ENCODE measurements at places on chromosomes 1 and 21.

DNA sequence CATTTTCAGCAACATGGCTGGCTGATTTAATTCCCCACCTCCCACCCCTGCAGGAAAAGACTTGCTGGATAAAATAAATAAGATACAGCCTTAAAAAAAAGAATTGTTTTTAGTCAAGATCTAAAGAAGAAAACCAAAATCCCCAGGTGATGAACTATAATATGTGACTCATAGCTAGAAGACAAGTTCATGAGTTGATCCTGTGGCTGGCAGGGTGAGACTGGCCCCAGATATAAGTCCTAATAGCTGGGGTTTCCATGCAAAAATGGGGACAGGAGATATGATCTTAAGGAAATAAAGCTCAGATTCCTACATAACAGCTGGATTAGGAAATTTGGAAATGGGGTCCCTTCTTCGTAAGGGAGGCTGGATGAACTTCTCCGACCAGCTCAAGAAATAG lies 21.9 kb upstream of the RGSL1 start:
- ATAC-seq, result no peak

DNA sequence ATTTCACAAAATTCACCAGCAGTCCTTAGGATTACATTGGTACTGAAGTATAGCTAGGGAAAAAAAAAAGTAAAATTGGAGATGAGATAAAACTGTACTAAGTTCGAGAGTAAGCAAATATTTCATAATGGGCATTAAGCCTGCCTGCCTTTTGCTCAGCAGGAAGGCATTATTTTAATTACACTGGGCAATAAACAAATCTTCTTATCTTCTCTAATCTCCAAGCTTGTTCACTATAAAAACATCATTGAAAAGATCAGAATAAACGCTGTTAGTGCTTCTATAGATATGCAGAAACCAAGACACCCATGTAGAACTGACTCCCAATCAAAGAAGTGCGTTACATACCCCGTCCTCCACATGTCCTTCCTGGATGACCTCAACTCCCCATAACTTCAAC lies 174.2 kb upstream of the CHODL start:
- no peak for ATAC-seq

DNA sequence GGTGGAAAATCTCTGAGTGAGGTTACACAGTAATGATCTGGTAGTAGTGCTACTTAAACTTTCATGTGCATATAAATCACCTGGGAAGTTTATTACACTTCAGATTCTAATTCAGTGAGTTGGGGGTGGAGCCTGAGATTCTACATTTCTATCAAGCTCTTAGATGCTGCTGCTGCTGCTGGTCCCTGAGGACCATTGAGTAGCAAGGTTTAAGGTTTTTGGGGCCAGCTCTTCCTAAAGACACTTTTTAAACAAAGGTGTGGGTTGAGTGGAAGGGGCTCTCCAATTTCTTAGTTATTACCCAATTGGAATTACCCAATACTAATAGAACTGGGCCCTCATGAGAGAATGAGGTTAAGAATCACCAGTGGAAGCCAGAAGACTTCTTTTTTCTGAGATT lies 29.5 kb downstream of the KCNA3 start:
- no peak for ATAC-seq

DNA sequence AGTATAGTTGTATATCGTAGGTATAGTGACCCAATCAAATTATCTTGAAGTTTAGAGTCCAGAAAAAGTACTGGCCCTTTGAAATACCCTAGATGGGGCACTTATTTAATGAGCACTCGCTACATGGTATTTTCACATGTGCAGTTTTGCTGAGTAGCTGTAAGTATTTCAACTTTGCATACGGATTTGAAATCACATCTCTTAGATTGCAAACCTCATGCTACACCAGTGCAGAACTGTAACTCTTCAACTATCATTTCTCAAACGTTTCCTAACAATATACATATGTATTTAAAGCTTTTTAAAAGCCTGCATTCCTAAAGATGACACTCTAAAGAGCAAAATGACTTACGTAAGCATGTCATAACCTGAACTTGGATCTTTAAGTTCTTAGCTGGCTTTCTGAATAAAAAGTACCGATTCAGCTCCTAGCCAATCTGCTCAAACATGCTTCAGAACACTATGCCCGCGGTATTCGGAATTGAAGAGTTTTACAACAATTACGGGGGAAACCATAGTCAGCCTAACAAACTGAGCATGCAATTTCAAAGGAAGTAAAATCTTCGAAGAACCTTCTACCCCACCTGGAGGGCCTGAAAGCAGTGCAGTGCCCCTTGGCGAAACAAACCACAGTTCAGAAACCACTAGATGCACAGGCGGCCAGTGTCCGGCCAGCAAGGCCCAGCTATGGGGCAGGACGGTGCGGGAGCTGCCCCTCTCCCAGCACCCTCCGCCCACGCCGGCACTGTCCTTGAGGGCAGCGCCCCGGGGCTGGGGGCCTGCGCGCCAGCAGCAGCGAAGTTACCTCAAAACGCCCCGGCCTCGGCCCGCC lies 863 bp downstream of the FH start:
- no peak for ATAC-seq

GRCh38 chr1:66777831-66778230 lies 23.2 kb downstream of the INSL5 start:
- ATAC-seq, result no peak

- no peak for ATAC-seq
These were observed 4.2 kb downstream of the CD48 start for GRCh38 chr1:160707236-160708064.

GRCh38 chr1:65056234-65056633 lies 89.9 kb upstream of the JAK1 start:
- no peak for ATAC-seq

- no peak for ATAC-seq
These were observed 72.8 kb downstream of the PTPRU start for GRCh38 chr1:29309075-29309474.

DNA sequence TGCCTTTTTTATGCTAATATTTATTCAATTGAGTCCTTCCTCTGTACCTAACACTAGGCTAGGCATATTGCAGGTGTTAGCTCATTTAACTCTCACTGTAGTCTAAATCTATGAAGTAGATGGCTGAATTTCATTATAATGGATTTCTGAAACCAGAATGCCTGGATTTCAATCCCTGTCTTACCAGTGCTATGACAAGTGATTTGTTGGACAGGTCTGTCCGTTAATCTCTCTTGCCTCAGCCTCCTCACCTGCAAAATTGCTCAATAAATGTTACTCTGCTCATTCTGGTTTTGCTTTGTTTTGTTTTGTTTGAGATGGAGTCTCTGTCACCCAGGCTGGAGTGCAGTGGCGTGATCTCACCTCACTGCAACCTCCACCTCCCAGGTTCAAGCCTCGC lies 146.1 kb upstream of the ADGRL2 start:
- ATAC-seq, result no peak

DNA sequence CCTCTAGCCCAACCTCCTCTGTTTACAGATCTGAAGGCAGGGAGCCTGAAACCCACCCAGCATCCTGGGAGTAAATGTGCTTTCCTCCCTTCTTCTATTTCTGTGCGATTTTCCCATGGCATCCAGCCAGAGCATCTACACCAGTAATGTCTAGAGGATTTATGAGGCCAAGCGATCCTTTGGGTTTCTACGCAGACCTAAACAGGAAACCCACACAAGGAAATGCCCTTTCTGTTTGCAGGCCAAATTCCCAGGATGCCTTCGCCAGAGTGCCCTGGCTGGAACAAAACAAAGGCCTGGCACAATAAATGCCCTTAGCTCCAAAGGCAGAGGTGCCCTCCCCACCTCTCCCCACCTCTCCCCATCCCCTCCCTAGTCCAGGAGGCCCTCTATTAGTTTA lies 110.5 kb upstream of the CDC42BPA start:
- no peak for ATAC-seq

GRCh38 chr1:11550664-11551283 lies 71.8 kb downstream of the DISP3 start:
- ATAC-seq, result no peak

- no peak for ATAC-seq
These were observed 50.5 kb upstream of the EPS8L3 start for GRCh38 chr1:109814223-109814622.

- no peak for ATAC-seq
These were observed 115.8 kb upstream of the ZRANB2 start for GRCh38 chr1:71196685-71197084.

DNA sequence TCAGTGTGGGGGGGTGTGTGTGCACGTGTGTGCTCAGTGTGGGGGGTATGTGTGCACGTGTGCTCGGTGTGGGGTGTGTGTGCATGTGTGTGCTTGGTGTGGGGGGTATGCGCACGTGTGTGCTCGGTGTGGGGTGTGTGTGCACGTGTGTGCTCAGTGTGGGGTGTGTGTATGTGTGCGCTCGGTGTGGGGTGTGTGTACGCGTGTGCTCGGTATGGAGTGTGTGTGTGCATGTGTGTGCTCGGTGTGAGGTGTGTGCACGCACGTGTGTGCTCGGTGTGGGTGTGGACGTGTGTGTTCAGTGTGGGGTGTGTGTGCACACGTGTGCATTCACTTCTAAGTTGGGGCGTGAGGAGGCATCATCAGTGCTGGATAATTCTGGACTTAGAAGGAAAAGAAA lies 77.9 kb downstream of the PRDM16 start:
- ATAC-seq, result no peak

GRCh38 chr1:51255331-51255730 lies 19.3 kb downstream of the RNF11 start:
- no peak for ATAC-seq

GRCh38 chr21:45306832-45307571 lies 19.3 kb upstream of the POFUT2 start:
- no peak for ATAC-seq

DNA sequence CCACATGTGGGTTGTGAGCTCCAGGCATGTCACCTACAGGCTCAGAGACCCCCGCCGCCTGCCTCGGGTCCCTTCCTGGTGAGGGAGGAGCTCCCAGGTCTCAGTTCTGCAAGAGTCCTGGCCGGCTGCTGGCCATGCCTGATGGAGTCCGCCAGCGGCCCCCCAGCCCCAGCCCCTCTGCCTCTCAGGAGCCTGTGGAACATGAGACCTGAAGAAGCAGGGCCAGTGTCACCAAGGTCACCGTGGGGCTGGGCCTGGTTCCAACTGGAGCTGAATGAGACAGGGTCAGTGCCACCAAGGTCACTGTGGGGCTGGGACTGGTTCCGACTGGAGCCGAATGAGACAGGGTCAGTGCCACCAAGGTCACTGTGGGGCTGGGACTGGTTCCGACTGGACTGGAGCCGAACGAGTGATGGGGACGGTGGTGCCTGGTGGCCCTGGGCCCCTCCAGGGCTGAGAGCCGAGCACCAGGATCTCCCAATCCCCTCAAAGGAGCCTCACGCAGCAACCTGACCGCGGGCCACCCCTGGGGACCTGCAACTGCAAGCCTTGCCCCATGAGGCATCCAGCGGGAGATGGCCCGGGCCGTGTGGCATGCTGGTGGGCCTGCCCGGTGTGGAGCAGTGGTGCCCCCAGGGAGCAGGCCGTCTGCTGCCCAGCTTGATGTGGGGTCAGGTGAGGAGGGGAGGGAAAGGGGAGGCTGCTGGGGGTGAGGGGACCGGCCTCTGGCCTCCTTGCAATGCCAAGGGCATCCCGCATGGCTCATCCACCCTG lies 14.5 kb upstream of the PTTG1IP start:
- ATAC-seq, result no peak

- no peak for ATAC-seq
These were observed 39.0 kb downstream of the SMYD2 start for GRCh38 chr1:214319938-214320337.

DNA sequence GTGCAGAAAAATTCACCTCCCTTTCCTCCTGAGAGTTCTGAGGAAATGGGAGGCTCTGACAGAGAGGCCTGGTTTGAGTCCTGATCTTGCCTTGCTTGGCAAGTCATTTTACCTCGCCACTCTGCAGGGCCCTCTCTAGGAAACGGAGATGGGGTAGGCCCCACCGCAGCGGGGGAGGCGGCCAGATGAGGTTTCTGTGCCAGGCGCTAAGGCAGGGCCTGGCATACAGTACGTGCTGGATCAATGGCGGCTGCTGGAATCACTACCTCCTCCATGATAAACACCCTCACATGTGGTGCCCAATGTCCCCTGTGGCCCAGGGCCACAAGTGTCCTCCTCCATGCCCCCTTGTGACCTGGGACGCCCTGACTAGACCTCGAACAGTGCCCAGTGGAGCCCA lies 499 bp upstream of the PLEKHG5 start:
- no peak for ATAC-seq

GRCh38 chr1:5448486-5448885 lies 543.7 kb downstream of the NPHP4 start:
- no peak for ATAC-seq

DNA sequence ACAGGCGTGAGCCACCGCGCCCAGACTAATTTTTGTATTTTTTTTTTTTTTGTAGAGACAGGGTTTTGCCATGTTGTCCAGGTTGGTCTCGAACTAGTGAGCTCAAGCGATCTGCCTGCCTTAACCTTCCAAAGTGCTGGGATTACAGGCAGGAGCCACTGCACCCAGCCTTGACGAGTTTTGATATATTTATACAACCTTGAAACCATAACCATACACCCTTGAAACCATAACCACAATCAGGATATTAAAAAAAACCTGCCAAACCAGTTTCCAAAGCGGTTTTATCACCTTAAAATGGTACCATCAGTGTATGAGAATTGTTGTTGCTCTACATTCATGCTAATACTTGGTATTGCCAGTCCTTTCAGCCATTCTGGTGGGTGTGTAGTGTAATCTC lies 3.7 kb upstream of the PHACTR4 start:
- ATAC-seq, result no peak

DNA sequence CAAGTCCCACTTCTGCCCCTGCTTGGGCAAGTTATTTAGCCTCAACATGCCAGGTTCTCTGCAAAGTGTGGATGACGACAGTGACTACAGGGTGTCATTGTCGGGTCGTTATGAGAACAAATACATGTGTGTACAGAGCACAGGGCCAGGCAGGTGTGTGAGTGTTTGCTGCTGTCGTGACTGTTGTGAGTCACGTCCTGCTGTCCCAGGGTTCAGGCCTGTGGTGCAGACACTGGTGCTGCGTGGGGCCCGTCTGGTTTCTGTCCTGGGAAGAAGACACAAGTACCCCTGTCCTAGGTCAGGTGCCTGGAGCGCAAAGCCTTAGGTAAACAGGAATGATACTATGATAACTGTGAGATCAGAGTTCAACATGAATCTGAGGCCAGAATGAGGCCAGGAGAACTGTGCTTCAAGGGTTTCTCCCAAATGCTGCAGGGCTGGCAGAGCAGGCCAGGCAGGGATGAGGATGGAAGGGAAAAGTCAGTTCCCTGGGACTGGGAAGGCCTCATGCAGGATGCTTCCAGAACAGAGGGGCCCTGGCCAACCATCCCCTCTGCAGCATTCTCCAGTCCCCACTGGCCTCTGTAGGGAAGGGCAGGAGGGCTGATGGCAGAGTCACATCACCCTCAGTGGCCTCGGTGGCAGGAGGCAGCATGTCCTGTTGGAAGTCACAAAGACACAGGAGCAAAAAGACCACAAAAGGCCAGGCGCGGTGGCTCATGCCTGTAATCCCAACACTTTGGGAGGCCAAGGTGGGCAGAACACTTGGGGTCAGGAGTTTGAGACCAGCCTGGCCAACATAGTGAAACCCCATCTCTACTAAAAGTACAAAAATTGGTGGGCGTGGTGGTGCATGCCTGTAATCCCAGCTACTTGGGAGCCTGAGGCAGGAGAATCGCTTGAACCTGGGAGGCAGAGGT lies 15.7 kb downstream of the GPR157 start:
- peak; percentile 61 for ATAC-seq
